ENCODE measurements at places on chromosomes 7 and 10.

GRCh38 chr7:101237206-101238067, at the start of gene CLDN15:
CLDN15 (minus strand) TSS chr7:101237802; CDS start chr7:101237581, 221 bp downstream.
- peak; percentile 76 for DNase-seq

DNA sequence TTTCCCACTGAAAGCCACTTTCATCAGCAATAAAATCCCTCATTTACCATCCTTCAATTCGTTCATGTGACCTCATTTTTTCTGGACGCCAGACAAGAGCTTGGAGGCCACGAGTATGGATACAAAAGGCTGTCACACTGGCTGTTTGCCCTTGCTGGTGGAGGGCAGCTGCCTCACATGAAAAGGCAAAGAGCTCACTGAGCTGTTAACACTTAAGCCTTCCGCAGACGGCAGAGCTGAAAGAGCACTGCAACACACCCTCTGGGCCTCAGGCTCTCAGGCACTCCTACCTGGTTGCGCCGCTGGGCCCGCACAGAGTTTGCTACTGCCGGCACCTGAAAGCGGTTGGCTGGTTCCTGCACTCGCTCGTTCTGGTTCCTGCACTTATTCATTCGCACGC, 193.5 kb downstream of the CFTR start:
- no peak for DNase-seq

- no peak for DNase-seq
Observed at GRCh38 chr10:70593513-70593890, 9.0 kb downstream of the PRF1 start.

GRCh38 chr10:86075512-86075911, 291.1 kb downstream of the GRID1 start:
- no peak for DNase-seq

DNA sequence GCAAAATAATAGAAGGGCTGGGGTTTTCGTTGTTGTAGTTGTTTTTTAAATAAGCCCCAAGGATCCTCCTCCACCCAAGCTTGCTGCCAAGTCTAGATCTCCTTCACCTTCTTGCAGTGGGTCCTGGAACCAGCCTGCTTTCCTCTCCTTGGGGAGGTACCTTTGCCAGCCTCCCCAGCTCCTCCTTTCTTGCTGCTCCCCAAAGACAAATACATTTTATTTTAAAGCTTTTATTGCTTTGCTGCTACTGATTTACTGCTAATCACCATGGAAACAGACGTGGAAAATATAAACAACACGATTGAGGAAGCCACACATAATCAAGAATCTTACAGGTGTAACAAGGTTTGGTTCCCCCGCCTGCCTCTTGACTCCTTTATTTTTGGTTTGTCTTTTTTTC, 17.4 kb upstream of the SLF2 start:
- no peak for DNase-seq

Data from left hindlimb (tissue), 1 donor.